NCI-H1417 treated with DMSO at 0.1 percent for 48 hours (cell line): ENCODE measurements at places on chromosomes 4 and X.

GRCh38 chrX:96372313-96373046 is 312.2 kb upstream of the DIAPH2 start:
- no peak for DNase-seq

- no peak for DNase-seq
Measured at GRCh38 chr4:9996319-9997110, 24.8 kb downstream of the SLC2A9 start.

GRCh38 chr4:152723236-152723635 is 43.4 kb upstream of the TMEM154 start:
- DNase-seq, result no peak

GRCh38 chrX:133215017-133215416 is 3.1 kb downstream of the TFDP3 start:
- DNase-seq, result no peak
